ENCODE measurements at places on chromosomes 6 and 20. TPM values are rescaled to one million over a fixed set of nuclear protein-coding genes. Genes with fewer than 3 reads are reported as not detected.

The INSM1 gene
- polyA plus RNA-seq, result not detected

The CAPN11 gene
- polyA plus RNA-seq, result not detected

The FERMT1 gene
- not detected for polyA plus RNA-seq

The CST5 gene
- polyA plus RNA-seq, result not detected

The PAK5 gene
- not detected for polyA plus RNA-seq

GRCh38 chr6:73452107-73452461, at the start of gene CGAS:
Gene CGAS, minus strand, starts transcription at chr6:73452297. Its CDS starts 116 bp downstream, at chr6:73452181.
- DNase-seq, result peak; percentile 52

DNA sequence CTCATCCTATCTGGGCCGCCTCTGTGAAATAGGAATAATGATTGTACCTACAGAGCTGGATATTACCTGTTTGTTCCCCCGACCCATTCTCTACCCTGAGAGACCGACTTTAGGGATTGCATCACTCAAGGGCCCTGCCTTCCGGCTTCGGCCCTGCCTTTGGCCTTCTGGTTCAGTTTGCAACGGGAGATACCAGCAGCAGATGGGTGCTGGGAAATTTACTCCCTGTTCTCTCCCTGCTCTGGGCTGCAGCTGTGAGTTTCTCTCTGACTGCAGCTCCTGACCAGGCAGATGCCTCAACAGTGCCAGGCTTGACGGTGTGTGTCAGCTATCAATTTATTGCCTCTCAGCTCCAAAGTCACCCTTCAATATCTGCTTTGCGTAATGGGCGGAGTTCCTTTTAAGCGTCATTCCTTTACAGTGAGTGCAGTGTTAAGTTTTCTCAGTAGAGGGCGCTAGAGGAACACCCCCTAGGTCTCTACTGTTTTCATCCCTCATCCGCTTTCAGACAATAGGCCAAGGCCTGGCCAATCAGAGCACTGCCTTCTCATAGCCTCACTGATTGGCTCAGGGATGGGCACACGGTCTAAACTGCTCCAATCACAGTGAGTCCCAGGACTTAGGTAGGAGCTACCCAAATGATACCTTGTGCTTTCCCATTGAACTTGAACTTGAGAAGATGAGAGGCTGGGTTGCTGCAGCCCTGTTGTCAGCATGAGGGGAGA, 30.0 kb downstream of the KCNG1 start:
- peak; percentile 5 for DNase-seq

DNA sequence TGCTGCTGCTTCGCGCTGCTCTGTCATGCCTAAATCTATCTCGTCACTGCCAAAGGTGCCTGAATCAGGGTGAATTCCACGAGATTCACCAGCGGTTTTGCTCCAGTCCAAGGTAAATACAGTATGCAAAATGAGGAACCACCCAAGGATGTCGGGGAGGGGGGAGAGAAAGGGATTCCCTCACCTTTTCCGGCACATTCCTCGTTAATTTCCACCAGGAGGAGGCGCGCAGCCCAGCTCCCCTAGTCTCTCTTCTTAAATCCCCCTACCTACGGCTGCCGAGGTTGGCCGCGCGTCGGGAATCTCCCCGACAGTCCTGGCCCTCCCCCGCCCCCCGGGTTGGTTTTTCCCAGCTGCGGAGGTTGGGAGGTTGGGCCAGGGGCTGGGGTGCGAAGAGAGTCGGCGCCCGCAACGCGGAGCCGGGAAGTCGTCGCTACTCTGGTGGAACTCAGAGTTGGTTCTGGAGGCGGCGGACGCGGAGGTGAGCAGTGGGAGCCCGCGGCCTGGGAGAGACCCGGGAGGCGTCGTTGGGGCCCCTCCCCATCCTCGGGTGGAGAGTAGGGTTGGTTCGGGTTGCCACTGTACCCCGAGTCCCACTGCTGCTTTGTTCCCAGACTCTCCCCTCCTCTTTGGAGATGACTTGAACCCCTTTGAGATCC, at the start of gene TPBG:
TPBG (plus strand) TSS at position 390 of the 659 bp plus-strand sequence. CDS start 1,145 bp downstream, outside the sequence.
- DNase-seq, result no peak

DNA sequence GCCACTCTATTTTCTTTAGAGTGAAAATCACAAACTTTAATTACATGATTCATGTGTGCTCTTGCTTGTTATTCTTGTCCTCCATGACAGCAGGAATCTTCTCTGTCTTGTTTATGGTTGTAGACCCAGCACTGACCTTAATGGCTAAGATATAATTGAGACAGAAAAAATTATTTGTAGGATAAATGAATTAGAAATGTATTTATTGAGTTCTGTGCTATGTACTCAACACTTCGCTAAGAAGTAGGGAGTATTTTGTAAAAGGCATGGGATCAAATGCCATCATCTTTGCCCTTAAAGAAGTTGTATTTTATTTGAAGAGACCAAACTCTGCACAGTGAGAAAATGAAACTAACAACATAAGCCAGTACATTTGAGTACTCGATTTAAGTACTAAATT, 71.2 kb downstream of the CBLN4 start:
- no peak for DNase-seq

- no peak for DNase-seq
These were observed 100.1 kb downstream of the EPB41L2 start for GRCh38 chr6:130962966-130963365.

DNA sequence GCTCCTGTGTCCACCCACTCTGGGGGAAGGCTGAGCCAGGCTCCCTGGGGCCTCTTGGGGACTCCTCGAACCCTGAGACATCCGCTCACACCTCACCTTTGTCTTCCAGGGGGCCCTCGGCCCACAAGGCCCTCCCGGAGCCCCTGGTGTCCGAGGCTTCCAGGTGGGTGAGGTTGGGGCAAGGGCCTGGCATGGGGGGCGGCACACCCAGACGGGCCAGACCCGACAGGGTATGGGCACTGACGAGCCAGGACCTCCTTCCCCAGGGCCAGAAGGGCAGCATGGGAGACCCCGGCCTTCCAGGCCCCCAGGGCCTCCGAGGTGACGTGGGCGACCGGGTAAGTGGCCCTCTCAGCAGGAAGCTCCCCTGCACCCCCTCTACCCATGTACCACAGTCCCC, 13.4 kb downstream of the COL9A3 start:
- DNase-seq, result no peak

DNA sequence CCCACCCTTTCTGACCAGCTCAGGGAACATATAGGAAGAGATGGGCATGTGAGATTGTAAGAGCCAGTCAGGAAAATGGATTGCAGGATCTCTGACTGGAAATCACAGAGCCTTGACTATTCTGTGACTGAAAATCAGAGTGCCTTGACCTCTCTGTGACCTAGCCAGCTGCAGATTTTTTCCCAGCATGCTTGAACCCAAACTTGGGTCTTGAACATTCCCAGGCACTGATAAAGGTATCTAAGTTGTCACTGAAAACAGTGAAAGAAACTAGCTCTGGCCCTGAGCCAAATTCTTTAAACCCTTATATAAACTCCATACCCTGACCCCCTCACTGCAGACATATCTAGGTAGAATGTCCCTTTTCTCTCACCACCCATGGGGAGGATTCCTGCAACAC, 2.3 kb upstream of the ZNF165 start:
- no peak for DNase-seq

DNA sequence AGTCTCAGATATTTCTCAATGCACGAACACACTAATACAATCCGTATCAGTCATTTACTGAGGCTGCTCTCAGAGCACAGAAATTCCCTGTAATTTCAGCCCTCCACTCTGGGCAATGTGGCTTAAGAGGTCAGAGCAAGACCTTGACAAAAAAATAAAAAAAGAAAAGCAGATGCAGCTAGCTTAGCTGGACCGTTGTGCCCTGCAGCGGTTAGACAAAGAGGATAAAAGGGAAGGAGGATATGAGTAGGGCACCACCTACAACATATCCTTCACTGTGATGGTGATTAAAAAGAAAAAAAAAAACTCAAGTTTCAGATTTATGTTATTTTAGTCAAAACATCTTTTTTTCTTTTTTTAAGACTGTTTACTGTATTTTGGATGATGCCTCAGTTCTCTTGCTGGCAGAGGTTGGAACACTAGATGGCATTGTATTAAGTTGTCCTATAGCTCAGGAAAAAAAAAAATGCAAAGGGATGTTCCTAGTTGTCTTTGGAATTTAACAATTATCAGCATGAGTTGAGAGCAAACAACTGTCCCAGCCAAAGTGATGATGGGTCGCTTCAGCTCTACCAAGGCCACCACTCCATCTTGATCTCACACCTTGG, 59.9 kb downstream of the ANKEF1 start:
- DNase-seq, result no peak

GRCh38 chr6:111358454-111358853, 124.6 kb downstream of the REV3L start:
- no peak for DNase-seq

DNA sequence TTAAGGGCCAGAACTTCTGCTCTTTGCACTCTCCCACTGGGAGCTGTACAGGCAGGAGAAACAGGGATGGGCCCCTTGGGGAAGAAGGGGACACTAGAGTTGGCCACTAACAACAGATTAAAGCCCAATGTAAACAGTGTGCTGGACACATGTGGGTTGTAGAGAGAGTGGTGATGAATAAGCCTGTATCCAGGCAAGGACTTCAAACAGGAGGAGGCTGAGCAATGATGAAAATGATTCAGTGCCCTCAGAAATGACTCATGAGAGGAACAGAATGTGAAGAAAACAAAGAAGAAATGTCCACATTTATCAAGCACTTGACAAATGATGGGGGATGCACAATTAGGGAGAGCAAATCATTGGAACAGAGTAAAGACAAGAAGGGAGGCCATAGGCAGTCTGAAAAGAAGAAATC, 242.3 kb downstream of the TBX18 start:
- DNase-seq, result no peak

DNA sequence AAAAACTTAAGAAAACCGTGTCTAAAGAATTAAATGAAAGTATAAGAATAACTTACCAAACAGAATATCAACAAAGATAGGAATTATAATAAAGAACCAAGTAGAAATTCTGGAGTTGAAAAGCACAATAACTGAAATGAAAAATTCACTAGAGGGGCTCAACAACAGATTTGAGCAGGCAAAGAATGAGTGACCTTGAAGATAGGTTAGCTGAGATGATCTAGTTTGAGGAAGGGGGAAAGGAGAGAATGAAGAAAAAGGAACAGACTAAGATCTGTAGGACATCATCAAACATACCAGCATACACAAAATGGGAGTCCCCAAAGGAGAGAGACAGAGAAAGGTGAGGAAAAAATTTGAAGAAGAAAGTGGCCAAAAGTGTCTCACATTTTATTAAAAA, 37.7 kb upstream of the TULP1 start:
- no peak for DNase-seq

DNA sequence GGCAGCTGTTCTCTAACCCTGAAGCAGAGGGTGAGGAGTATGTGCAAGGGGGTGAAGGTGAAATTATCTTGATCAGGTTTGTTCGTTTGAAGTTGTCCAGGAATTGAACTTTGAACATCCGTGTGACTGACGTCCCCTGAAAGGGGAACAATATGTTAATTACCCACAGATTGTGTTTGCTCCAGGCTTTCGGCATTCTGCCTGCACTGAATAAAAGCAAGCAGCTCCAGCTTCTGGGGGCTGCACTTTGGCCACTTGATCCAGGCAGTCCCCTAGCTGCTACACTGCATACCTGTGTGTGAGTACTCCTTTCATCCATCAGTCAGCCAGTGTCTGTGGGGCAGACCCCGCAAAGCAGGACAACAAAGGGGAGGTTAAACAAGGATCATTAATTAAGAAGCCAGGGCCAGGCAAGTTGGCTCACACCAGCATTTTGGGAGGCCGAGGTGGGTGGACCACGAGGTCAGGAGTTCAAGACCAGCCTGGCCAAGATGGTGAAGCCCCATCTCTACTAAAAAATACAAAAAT, 104.8 kb upstream of the BTN3A2 start:
- DNase-seq, result no peak

DNA sequence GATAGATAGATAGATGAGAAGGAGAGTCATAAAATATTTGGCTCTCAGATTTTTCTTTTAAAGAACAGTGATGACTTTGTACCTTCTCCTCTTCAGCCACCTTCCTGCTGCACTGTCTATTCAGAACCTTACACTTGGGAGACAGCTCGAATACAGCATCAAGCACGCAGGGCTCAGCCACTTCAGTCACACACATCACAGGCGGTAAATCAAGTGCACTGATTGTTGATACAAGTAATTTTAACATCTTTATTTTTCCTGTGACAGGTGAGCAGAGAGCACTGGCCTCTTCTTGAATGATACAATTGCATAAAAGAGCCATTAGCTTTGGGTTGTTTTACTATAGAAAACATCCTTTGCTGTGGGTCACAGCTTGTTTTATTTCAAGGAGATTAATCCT, 1118.5 kb upstream of the EYS start:
- no peak for DNase-seq

DNA sequence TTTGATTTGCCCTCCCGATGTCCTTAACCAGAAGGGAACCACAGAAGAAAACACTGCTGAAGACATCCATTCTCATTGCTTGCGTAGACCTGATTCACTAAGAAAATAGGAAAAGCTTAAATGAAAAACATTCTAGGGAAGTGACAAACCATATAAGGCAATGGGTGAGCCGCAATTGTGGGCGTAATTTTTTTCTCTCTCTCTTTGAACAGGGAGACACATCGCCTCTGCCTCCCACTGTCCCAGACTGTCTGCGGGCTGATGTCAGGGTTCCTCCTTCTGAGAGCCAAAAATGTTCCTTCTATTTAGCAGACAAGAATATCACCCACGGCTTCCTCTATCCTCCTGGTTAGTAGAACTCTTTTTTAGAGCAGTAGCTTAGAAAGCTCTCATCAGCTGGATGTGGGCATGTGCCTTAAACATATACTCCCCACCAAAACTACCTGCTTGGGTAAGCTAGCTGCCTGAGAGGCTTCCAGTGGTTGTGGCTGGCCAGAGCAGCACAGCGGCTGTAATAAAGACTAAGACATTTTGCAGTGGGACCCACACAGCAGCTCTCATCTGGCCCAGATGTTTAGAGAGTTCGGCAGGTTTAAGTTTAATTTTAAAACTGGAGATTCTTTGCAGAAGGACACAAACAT, 22.7 kb upstream of the CTAGE9 start:
- DNase-seq, result no peak

GRCh38 chr6:34970957-34971356, 81.9 kb downstream of the ANKS1A start:
- DNase-seq, result no peak

DNA sequence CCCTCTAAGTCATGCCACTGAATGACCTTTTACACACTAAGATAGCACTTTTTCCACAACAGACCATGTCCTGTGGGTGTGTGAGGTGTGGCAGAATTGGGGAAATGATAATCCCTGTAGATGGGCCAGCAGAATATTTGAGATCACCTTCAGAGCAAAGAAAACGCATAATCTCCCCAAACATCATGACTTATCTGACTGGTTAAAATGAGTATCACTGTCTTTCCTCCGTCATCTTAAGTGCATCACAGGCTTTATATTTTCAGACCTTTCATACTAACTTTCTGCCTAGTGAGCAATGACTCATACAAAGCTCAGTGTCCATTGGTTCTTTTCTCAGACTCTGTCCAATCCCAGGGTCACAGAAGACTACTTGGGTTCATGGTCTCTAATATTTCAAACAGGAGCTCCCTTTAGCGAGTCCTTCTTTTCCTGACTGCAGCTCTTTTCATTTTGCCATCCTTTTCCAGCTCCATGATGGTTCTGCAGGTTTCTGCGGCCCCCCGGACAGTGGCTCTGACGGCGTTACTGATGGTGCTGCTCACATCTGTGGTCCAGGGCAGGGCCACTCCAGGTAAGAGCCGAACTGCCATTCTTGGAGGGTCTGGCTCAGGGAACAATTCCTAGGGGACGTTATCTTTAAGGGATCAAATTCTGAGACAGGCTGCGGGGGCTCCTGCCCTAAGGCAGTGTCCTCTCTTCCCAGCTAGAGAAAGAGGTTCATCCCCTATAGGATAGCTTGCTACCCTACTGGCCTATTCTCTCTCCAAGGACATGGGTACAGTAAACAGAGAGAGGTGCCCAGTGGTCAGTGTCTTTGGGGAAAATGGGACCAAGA, at the start of gene HLA-DPB1:
HLA-DPB1 (plus strand) TSS at position 423 of the 838 bp plus-strand sequence; CDS start at position 475, 52 bp downstream.
- peak; percentile 68 for DNase-seq

- no peak for DNase-seq
These were observed 161.4 kb downstream of the PRL start for GRCh38 chr6:22135395-22135794.

- no peak for DNase-seq
These were observed 32.9 kb upstream of the LGSN start for GRCh38 chr6:63352544-63353285.

Data from naive thymus-derived CD8-positive, alpha-beta T cell (primary cell).